Hematopoietic multipotent progenitor cell (in vitro differentiated cells): ENCODE measurements at places on chromosomes 5 and 9. TPM values are rescaled to one million over a fixed set of nuclear protein-coding genes. Genes with fewer than 3 reads are reported as not detected.

Gene HSD17B3
- total RNA-seq: not detected

Gene QRFP
- under 0.01 TPM for total RNA-seq

Gene TUSC1
- total RNA-seq: 14.3 TPM

Gene ORM2
- total RNA-seq: not detected

Gene PAPPA
- under 0.01 TPM for total RNA-seq

Gene LAMC3
- total RNA-seq: under 0.01 TPM

DNA sequence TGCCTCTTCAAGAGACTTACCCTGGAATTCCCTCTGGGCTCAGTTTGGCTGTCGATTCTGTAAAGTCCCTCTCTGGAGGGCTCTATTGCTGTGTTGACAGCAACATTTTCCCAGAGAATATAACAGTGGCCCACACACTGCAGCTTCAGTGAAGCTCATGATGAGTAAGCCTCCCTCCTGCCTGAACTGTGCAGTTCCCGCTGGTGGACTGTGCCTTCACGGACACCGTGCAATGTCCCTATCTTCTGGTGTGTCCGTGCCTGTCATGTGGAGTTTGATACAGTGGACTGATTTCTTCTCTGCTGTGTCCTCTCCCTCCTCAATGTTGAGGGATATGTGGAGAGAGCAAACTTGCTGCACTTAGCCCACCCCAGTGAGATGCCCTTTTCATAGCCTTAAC, 109.0 kb downstream of the NTRK2 start:
- DNase-seq: no peak

- no peak for DNase-seq
These were observed 417.2 kb downstream of the ELAVL2 start for GRCh38 chr9:23408874-23409273.

- DNase-seq: no peak
These were observed 27.4 kb downstream of the LHX2 start for GRCh38 chr9:124038790-124039633.

DNA sequence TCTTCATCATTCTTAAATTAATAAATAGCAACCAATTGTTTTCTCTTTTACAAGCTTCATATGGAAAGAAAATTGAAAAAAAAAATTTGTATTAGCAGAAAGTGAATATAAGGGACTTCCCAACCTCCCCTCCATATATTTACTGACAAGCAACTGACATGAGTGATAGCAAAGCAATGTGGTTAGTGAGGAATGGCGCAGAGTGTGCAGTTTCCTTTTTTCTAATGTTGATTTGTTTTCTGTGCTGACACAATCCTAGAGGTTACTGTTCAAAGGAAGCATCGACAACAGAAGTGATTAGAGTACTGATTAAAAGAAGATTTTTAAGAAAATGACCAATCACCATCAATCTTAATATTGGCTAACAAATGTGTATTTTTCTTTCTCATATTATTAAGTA, 1.7 kb upstream of the PTGER4 start:
- DNase-seq: no peak

DNA sequence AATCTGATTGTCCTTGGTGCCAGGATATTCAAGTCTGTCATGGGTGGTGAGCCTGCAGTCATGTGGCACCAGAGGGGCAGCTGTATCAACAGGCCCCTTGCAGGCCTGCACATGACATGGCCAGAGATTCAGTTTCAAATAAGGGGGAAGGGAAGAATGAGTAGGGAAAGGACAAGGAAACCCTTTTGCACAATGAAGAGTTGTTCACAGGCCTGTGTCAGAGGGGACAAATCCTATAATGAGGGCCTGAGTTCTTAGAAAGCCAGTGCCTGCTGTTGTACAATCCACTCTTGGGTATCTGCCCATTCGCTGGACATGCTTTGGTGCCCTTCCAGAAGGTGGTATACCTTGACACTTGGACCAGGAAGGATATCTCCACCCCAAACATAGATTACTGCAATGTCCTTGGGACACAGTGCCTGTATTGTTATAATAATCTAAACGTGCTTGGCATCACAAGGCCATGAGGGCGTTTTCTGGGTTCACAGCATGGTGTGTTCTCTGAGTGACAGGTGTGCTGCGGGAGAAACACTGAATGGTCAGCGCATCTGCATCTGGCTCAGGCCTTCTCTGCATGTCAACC, 1.9 kb upstream of the TMEM171 start:
- no peak for DNase-seq

- no peak for DNase-seq
These were observed 57.9 kb downstream of the FAM78A start for GRCh38 chr9:131218370-131218769.

DNA sequence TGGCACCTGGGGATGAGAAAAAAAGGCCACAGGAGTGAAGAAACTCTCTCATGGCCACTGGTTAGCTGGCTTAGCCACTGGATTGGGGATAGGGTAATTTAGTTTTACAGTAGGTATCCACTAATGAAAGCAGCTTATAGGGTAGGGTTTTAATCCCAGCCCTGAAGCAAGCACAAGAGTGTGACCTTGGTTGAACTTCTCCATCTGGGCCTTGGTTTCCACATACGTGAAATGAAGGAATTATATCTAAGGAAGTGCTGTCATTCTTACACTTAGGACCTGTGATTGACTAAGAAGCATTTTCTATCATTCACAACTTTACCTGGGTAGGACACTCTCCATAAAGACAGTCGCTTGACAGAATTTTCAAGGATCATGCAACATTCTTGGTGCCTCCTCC, 49.6 kb downstream of the FAT2 start:
- DNase-seq: no peak

- no peak for DNase-seq
These were observed 232.7 kb downstream of the EFNA5 start for GRCh38 chr5:107437986-107438510.

- DNase-seq: no peak
These were observed 723.1 kb upstream of the RIOK2 start for GRCh38 chr5:97906135-97906534.
